MCF 10A (cell line): ENCODE measurements at places on chromosomes 4 and X. TPM values are rescaled to one million over a fixed set of nuclear protein-coding genes. Genes with fewer than 3 reads are reported as not detected.

The SOWAHB gene
- 0.12 and 0.58 TPM in 2 replicates for total RNA-seq

The CDKN2AIP gene
- 12.0 and 13.4 TPM in 2 replicates for total RNA-seq

The KANTR gene
- 3.4 and 6.3 TPM in 2 replicates for total RNA-seq

The UGT2B10 gene
- total RNA-seq = not detected in 2 replicates

The HEPH gene
- total RNA-seq = 0.27 and 0.40 TPM in 2 replicates

The RNF128 gene
- total RNA-seq = 0.09 and 0.17 TPM in 2 replicates

The PDGFC gene
- total RNA-seq = 74.8 and 83.7 TPM in 2 replicates

The AREG gene
- total RNA-seq = 1,402 and 1,878 TPM in 2 replicates

The POLN gene
- 2.8 and 3.1 TPM in 2 replicates for total RNA-seq

The USP38 gene
- 17.6 and 19.4 TPM in 2 replicates for total RNA-seq

The POU3F4 gene
- not detected in 2 replicates for total RNA-seq

The NUDT6 gene
- total RNA-seq = 6.6 and 6.7 TPM in 2 replicates

The ADH7 gene
- not detected in 2 replicates for total RNA-seq

The TRPC5OS gene
- total RNA-seq = not detected in 2 replicates

The STAP1 gene
- total RNA-seq = not detected in 2 replicates

The ALPK1 gene
- total RNA-seq = 20.3 and 41.0 TPM in 2 replicates

The YY2 gene
- total RNA-seq = 2.9 and 3.4 TPM in 2 replicates

The DKK2 gene
- 0.07 and 0.30 TPM in 2 replicates for total RNA-seq

The MAGEE2 gene
- not detected in 2 replicates for total RNA-seq

The PAGE4 gene
- not detected in 2 replicates for total RNA-seq

The IL13RA2 gene
- total RNA-seq = 0.23 and 0.54 TPM in 2 replicates

The ANXA5 gene
- 476 and 566 TPM in 2 replicates for total RNA-seq

The GYG2 gene
- total RNA-seq = not detected in 2 replicates

The SCD5 gene
- 3.5 and 3.6 TPM in 2 replicates for total RNA-seq

The KLF8 gene
- total RNA-seq = 12.6 and 14.0 TPM in 2 replicates

The INTU gene
- total RNA-seq = 5.9 and 9.2 TPM in 2 replicates

The CC2D2A gene
- total RNA-seq = 7.7 and 8.6 TPM in 2 replicates

The SYTL5 gene
- 0.07 TPM in 1 of 2 replicates, not detected in the other for total RNA-seq

The SSX7 gene
- not detected in 2 replicates for total RNA-seq

The MFAP3L gene
- 4.1 and 7.7 TPM in 2 replicates for total RNA-seq
